Brain pericyte (primary cell): ENCODE measurements at places on chromosomes 4 and X.

GRCh38 chrX:110442635-110443034 lies 84.0 kb downstream of the RTL9 start:
- no peak for DNase-seq

GRCh38 chr4:74638689-74639088 lies 155.6 kb downstream of the BTC start:
- no peak for DNase-seq

DNA sequence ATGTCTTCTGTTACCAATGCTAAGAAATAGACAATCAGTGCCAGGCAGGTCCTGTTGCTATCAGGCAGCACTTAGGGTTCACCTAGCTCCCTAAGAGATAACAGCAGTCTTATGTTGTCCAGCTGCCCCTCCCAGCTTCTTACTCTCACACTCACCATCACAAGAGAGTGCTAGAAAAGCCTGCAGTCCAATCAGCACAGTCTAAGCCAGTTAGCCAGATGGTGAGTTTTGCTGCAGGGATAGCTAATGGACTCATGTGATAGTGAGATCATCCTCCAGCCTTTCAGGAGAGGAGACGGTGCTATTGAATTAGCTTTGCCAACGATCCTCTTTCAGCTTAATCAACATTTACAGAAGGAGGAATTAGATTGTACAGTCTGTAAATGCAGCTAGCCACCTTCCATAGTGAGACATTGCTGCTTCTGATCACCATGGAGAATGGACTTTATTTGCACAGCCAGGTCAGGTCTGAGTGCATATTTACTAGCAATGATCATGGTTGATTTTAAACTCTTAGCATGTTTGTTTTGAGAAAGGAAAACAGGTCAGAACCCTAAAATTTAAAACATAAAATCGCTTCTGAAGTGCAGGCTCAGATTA lies 438.3 kb downstream of the CENPC start:
- DNase-seq = no peak

DNA sequence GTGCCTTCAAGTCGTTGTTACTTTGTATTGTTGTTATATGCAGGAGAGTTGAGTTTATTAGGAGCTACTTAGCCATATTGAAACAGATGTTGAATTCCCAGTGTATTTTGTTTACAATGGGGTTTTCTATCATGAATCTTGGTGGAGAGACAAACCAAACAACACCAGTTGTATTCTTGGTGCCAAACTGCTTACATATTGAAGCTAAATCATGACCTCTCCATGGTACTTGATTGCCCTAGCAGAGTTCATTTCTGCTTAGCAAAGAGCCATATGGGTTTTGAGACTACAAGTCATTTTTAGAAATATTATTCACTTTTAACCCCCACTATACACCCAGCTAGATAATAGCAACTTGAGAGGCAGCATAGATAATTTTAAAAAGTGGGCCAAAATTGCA lies 85.4 kb downstream of the ADGRG4 start:
- no peak for DNase-seq

DNA sequence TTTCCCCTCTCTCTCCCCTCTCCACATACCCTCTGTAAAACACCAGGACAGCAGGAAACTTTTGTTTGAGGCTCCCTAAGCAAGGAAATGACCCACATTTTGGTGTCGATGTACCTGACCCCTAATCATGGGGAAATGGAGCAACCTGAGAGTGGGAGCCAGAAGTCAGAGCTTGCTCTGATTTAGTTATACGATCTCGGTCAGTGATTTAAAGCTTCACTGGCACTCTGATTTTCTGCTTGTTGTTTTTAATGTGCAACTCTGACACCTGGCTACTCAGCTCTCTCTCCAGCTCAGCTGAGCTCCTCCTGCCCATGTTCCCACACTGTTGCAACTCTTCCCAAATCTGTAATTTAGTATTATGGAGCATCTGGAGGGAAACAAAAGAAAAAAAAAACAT lies 408.6 kb downstream of the ADAM29 start:
- DNase-seq = no peak

DNA sequence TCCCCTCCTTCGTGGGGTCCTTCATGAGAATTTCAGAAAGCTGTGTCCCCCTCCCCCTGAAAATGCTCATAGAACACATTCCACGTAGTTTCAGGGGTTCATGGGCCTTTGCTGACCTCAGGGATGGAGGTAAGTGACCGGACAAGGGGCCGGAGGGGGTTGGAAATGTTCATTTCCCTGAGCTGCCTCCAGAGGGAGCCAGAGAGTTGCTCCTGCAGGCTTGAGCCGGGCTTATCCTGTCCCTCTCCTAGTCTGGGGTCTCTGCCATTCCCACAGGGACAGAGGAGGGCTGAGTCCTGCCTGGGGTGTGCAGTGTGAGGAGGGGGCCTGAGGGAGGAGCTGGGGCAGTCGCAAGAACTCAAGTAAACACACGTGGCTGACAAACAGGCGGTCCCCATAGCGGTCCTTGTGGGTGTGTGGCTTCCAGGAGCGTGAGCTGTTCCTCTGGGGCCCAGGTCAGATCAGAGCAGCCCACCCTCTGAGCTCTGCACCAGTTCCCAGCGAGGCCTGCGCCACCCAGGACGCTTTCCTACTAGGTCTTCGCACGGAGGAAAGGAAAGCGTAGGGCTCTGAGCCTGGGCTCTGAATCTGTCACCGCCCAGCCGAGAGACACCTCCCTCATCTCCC lies 62.5 kb downstream of the WFS1 start:
- DNase-seq = no peak

GRCh38 chrX:130688360-130688759 lies 214.6 kb downstream of the ENOX2 start:
- no peak for DNase-seq

DNA sequence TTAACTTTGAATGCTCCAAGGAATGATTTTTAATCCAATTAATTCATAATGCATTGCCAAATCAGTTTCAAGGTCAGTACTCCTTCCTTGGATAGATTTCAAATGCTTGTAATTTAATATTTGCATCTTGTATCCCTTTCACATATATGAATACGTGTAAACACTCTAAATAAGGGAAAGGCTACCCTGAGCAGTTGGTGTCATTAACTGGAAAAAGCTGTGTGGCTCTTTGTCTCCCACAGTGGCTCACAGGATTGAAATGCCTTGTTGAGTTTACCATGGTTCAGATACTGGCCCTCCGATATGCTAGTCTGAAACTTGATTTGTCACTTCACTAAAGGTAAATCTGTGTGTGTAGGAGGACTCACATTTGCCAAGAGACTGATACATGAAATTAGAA lies 16.7 kb upstream of the ACOT9 start:
- no peak for DNase-seq

- no peak for DNase-seq
These were observed 931.7 kb upstream of the HS3ST1 start for GRCh38 chr4:12360391-12360790.

DNA sequence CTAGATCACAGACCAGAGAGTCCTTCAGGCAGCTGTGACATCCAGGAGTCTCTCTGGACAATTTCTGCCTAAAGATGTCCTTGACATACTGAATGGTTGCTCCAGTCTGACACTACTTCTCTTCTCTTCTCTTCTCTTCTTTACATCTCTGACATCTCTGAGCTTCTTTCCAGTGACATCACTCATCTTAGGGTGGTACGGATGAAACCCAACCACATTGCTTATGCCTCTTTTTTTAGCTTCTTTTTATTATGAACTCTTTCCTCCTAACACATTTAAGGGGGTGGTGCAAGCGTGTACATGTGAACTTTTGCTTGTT lies 39.4 kb upstream of the IRF2 start:
- DNase-seq = no peak

DNA sequence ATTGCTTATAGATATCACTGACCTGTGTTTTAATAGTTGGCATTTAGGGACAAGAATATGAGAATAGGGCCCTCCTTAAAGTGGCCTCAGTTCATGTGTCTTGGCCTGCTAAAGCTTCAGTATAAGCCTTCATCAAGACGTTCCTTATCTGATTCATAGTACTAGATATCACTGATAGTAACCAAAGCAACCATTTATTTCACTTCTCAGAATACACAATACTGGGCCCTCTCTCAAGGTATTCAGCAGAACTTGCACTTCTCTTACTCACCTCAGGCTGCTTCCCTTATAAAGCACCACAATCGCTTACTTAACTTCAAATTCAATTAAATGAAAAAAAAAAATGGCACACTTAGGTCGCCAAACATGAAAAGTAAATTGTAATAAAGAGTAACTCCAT lies 259.4 kb upstream of the PCDH7 start:
- no peak for DNase-seq

DNA sequence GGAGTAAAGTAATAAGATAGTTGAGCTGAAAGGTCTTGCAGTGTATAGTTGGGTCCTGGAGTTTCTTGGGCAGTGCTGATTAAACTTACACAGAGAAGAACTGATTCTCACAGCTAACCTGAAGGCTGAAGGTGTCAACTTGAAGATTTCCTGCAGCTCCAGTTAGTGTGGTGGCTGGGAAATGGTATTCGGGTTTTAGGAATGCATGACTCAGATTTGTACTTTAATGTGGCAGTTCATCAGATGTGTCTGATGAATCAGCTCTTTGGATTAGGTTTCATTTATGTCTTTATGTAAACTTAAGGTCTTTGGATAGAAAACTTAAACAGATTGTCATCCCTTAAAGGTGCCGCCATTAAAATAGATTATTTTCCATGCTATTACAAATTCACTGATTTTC lies 200.0 kb downstream of the IL1RAPL1 start:
- DNase-seq = no peak

- DNase-seq = no peak
These were observed 48.4 kb upstream of the SPANXN2 start for GRCh38 chrX:143768976-143769375.

DNA sequence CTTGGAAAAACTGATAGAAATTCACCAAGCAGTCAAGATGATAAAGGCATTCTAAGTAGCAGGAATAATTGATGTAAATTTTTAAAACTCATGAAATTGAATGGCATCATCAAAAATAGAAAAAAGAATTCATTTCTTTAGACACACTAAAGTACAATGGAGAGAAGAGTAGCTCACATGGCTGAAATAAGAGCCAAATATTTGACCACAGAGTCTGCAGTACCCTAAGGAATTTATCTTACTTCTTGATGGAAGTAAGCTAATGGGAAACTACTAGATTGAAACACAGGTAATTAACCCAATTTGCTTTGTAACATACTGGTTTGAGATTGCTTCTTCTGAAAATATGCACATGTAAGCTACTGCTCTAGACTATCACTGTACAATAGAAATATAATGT lies 70.8 kb upstream of the GPM6A start:
- DNase-seq = no peak

GRCh38 chr4:174215961-174216680 lies 67.3 kb downstream of the FBXO8 start:
- no peak for DNase-seq

DNA sequence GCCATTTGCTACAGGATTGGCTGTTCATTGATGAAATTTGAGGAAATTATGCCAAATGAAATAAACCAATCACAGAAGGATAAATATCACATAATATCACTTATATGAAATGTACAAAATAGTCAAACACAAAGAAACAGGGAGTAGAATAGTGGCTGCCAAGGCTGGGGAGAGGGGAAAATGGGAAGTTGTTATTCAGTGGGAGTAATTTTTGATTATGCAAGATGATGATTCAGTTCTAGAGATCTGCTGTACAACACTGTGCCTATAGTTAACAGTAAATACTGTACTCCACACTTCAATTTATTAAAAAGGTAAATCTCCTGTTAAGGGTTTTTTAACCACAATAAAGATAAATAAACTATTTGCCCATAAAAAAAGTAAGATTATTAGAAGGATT lies 101.1 kb downstream of the TMA16 start:
- no peak for DNase-seq

DNA sequence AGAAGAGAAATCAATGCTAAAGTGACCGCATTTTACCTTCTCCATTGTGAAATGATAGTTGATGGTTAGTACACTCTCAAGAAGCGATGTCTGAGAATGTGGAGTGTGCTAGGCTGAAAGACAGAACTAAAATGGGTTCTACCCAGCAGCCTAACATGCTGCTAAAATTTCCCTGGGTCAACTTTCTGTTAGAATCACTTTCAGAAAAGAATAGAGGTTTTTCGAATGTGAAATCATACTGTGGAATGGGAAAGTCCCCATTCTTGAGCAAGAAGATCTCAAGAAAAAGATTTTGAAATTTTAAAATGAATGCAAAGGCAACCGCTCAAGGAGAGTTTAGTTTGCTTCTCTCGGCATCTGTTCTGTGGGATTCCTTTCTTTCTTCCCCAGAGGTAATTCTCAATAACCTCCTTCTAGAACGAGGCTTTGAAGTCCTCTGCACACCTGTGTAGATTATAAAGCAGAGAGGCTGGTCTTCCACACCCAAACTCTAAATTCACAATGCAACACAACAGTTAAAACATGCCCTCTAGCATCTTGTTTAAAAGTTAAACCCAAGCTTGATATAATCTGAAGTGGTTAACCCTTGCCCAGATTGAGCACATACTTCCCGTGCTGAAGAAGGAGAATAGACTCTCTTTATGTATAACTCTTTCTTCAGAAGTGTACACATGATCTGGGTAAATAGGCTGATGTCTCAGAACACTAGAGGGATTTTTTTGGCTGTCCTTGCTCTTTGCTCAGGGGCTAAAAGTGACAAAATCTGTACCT lies 208.7 kb upstream of the KLF3 start:
- DNase-seq = no peak

DNA sequence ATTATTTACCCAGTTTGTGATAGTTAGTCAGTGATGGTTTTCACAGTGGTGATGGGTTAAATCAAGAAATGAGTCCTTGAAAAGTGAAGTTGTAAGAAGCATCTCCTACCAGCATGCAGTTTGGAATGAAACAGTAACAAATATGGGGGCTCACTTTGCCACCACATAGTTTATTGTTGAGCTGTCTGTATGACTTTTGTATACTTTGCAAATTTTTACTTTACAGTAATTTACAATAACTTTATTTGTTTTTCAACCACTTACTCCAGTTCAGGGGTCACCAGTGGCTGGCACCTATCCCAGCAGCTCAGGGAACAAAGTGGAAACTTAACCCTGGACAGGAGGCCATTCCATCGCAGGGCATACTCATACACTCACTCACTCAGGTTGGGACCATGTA lies 64.5 kb upstream of the ANKRD50 start:
- DNase-seq = no peak

GRCh38 chrX:41858161-41858775 lies 65.1 kb downstream of the CASK start:
- no peak for DNase-seq

DNA sequence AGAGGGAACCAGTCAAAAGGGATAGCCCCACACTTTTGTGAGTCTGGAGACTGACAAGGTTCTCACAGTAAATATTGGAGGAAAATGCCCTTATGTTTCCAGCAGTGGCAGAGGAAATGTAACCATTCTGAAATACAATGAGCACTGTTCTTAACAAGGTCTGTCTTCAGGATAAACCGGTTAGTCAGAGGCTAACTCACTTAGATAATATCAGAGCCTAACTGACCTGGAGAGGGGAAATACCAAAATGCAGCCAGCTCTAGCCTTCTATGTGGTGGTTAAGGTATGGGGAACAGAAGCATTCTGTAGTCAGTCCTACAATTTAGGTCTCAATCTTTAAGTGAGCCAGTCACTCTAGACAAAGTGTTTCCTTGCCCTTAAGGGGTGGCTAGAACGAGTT lies 70.8 kb downstream of the TBCK start:
- no peak for DNase-seq
